Activated CD8-positive, alpha-beta T cell treated with anti-CD3 and anti-CD28 coated beads for 36 hours (primary cell): ENCODE measurements at places on chromosomes 7 and 10. TPM values are rescaled to one million over a fixed set of nuclear protein-coding genes. Genes with fewer than 3 reads are reported as not detected.
A peak's percentile ranks its signal among the peaks of the same experiment; 100 is the strongest.

DNA sequence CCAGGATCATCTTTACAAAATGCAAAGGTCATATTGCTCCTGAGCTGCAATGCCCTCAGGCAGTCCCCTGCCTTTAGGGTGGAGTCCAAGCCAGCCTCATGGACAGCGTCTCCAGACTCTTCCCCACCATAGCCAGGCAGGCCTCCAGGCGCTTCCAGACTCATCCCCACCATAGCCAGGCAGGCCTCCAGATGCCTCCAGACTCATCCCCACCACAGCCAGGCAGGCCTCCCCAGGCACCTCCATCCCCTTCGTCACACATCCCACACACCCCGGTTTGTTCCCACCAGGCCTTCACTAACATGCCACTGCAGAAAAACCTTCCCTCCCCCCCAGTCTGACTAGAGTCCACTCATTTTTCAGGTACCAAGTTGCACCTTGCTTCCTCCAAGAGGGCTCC is 70.1 kb downstream of the PTPRN2 start:
- DNase-seq = no peak

- DNase-seq = no peak
Observed at GRCh38 chr10:43153901-43154300, 15.7 kb downstream of the CSGALNACT2 start.

GRCh38 chr7:100875356-100875751 is 451 bp downstream of the SRRT start:
- DNase-seq = peak; percentile 71

GRCh38 chr10:15144788-15145187 is 23.7 kb downstream of the NMT2 start:
- no peak for DNase-seq

DNA sequence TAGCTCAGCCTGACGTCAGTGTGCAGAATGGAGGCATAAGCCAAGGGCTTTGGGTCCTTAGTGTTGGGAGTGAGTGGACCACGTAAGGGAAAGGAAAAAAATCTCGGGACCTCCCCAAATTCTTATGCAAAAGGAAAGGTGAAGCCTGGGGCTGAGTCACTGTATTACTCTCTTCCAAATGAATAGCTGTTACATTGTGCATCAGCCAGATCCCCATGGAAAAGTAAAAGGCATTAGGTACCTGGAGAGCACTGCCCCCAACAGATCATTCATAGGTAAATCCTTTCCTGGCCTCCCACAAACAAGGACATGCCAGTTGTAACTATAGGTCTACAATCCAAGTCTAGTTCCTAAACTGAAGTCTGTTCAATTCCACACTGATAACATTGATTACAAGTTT is 170.5 kb downstream of the C1GALT1 start:
- no peak for DNase-seq

DNA sequence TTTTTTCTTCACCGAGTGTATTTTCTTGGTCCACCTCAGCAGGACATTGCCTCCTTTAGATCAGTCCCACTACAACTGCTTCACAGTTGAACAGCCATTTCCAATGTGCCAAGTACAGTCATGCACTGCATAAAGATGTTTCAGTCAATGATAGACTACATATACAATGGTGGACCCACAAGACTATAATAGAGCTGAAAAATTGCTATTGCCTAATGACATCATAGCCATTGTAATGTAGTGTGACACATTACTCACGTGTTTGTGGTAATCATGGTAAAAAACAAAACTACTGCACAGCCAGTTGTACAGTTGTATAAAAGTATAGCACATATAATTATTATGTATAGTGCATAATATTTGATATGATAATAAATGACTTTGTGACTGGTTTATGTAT is 113.8 kb upstream of the HPS1 start:
- no peak for DNase-seq

DNA sequence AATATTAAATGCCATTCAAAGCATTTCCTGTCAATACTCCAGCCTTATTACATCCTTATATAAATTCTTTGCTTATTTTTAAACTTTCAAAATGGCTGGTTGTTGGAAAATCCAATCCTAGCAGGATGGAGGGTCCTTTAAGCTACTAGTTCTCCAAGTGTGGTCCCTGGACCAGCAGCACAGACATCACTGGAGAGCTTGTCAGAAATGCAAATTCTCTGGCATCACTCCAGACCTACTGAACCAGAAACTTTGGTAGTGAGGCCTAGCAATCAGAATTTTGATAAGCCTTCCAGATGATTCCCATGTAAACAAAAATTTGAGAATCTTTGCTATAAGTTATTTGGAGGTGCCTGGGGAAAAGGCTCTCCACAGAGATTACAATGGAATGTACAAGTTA is 43.8 kb downstream of the CALCR start:
- DNase-seq = no peak

DNA sequence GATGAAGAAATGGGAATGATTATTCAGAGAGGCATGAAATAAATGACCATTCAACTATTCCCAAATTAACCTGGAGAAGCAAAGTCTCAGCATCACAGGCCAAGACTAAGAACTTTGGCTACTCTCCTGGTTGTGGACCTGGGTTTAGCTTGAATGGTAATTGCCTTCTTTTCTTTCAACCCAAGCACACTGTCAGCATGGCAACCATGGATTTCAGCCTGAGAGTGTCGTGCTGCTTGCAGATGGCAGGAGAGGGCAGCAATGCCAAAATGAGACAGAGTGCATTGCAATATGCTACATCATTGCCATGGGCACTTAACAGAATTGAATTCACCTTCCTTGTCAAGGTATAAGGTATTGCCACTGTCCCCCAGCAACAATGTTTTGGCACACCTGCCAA is 767.2 kb downstream of the REEP3 start:
- no peak for DNase-seq

DNA sequence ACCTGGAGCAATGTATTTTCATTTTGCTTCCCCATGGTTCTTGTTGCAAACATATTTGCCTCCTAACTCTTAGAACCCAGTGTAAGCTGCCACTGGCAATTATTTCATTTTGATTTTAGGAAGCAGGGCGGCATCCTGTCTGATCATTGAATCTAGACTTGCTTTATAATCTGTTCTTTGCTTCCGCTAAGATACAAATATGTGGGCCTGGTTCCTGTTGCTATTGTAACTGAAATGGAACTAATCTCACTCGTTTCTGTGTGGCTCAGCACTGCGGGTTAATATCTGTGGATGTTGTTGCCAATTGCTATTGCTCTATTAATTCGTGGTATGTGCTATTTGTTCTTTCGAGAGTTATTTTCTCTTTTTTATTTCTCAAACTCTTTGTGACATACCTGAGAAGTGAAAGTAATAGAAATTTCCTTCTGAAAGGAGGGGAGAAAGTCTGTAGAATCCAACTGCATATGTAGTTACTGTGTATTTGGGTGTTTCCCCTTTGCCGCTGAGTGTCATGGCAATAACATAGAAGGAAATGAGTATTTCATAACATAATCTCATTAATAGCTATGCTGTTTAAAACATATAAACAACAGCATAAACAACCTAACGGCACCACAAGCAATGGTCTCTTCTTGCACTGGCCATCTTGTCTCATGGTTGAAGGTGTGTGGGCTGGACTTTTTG is 62.4 kb downstream of the FZD1 start:
- DNase-seq = no peak

GRCh38 chr7:47317487-47317886 is 264.4 kb downstream of the TNS3 start:
- no peak for DNase-seq

- DNase-seq = no peak
Observed at GRCh38 chr7:32868116-32868515, 23.4 kb downstream of the KBTBD2 start.

DNA sequence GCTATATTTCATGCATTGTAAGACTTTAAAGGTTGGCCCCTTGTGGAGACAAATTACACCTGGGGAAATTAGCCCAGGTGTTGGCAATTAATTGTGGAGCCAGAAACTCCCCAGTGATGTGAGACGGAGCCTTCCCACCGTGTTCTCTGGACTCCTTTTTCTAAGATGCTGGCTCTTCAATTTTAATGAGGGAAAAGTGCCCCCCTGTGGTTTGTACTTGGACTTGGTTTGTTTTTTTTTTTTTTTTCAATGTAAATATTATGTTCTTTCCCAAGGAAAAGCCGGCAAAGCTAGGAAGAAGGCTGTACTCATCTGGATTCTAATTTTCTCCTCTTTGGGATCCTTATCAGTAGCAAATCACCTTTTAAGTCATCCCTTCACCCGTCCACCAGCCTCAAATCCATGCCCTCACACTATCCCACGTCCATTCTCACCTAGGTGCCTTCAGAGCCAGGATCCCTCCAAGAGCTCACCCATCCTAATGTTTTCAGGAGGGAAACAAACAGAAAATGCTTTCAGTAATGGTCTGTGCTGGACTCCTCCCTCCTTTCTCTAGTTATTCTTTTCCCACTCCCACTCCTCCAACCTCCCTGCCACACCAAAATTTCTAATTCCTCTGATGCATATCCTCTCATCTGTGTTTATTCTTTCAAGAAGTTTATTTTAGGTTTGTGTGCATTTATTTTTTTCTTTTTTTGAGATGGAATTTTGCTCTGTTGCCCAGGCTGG is 20.4 kb upstream of the ST8SIA6 start:
- no peak for DNase-seq

The HEPACAM2 gene
- not detected for total RNA-seq

The NEUROD6 gene
- total RNA-seq = not detected

The NET1 gene
- total RNA-seq = 20.5 TPM

The MLXIPL gene
- not detected for total RNA-seq

The CAMK2G gene
- 17.8 TPM for total RNA-seq

The NKX1-2 gene
- total RNA-seq = not detected

The GPER1 gene
- total RNA-seq = 0.16 TPM

The CCL26 gene
- not detected for total RNA-seq

The STEAP4 gene
- not detected for total RNA-seq

The DOCK1 gene
- total RNA-seq = 0.14 TPM
